ENCODE measurements at places on chromosomes 13 and 19.

GRCh38 chr19:45508861-45509691 lies 1.8 kb downstream of the VASP start:
- DNase-seq: peak; percentile 65

GRCh38 chr13:23984546-23984945 lies 87.2 kb upstream of the C1QTNF9B start:
- no peak for DNase-seq

- DNase-seq: no peak
Observed at GRCh38 chr19:40791349-40791748, 7.6 kb upstream of the EGLN2 start.

DNA sequence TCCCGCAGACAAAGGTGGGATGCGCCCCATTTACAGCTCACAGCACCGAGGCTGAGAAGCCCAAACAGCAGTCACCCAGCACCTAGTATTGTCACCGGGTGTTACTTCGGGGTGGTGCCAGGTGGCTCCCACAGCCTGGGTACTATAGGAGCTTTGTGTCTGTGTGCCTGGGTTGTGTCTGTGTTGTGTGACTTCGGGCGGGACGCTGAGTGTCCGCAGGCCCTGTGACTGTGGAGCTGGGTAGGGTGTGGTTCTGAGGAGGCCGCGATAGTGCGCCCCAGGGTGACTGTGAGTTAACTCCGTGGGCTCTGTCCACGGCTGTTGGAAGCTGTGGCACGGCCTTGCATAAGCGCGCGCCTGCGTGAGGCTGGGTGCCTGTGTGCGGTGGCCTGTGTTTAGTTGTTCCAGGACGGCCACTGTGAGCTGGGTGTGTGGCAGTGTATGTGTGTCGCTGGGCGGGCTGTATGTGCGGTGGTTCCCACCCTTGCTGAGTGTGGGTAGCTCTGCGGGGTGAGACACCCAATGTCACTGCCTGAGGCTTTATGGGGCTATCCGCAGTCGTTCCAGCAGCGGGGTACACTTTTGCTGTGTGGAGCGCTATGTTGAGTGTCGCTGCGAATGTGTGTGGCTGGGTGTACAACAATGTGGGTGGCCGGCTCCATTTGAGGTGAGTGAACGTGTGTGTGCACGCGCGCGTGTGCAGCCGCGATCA lies 559 bp upstream of the SSBP4 start:
- no peak for DNase-seq

DNA sequence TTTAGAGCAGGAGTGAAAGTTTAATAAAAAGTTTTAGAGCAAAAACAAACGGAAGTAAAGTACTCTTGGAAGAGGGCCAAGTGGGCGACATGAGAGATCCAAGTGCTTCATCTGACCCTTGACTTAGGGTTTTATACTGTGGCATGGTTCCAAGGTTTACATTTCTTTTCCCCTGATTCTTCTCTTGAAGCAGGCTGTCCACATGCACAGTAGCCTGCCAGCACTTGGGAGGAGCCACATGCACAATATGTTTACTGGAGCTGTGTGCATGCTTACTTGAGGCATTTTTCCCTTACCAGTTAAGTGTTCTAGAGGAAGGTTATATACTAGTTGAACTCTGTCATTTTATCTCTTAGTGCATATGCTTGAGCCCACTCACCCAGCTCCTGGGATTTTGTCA lies 295.6 kb downstream of the TBC1D4 start:
- peak; percentile 48 for DNase-seq

DNA sequence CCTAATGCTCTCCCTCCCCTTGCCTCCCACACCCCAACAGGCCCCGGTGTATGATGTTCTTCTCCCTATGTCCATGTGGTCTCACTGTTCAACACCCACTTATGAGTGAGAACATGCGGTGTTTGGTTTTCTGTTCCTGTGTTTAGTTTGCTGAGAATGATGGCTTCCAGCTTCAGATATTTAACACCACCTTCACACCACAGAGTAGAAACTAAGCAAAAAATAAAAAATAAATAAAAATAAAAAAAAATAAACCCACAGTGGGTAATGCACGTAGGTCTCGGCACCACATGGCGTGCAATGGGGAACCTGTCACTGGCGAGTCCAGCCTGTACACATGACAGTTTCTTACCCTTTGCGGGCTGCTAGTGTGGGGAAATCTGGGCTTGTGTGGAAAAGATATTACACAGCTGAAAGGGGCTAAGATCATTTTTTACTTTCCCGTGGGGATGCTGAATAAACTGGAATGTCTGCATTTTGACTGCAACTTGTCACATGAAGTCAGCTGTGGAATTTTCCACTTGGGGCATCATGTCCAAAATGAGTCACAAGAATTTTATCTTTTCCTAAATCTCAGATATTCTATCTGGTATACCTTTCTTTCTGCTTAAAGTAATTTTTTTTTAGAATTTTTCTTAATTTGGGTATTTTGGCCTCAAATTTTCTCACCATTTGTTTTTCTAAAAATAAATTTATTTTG lies 170.5 kb downstream of the IRS2 start:
- DNase-seq: no peak

DNA sequence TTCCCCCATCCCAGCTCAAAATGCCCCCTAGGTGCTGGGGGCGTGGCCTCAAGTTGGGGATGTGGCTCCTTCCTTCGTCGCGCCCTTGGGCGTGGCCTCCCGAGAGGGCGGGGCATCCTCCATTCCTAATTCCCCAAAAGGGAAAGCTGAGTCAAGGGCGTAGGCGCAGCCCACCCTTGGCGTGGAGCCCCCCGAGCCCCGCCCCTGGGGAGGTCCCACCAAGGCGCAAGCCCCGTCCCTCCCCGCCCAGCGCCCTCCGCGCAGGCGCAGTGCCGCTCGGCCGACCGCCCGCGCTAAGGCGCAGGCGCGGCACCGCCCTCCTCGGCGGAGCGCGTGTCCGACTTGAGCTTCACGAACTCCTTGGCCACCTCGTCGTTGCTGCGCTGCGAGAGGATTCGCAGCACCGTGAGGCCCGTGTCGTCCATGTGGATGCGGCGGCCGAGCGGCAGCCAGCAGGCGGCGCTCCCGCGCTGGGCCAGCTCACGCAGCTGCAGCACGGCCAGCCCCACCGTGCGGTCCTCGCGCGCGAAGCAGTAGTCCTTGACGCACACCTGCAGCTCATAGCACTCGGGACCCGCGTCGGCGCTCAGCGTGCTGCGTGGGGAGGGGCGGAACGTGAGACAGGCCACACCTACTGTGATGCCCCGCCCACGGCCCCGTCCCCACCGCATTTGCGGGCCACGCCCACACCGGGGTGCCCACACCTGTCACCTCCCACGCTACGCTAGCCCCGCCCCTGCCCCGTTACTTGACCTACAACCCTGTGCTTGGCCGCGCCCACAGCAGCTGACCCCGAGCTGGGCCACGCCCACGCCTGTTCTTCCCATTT lies 50.5 kb downstream of the COLGALT1 start:
- DNase-seq: peak; percentile 55

GRCh38 chr13:102911336-102911735 lies 65.5 kb downstream of the ERCC5 start:
- DNase-seq: no peak

- no peak for DNase-seq
Observed at GRCh38 chr19:17512574-17512939, 1.1 kb downstream of the PGLS start.

- no peak for DNase-seq
Observed at GRCh38 chr13:38566519-38566918, 120.4 kb upstream of the FREM2 start.

GRCh38 chr13:113226873-113227450 lies 17.5 kb downstream of the CUL4A start:
- peak; percentile 47 for DNase-seq

DNA sequence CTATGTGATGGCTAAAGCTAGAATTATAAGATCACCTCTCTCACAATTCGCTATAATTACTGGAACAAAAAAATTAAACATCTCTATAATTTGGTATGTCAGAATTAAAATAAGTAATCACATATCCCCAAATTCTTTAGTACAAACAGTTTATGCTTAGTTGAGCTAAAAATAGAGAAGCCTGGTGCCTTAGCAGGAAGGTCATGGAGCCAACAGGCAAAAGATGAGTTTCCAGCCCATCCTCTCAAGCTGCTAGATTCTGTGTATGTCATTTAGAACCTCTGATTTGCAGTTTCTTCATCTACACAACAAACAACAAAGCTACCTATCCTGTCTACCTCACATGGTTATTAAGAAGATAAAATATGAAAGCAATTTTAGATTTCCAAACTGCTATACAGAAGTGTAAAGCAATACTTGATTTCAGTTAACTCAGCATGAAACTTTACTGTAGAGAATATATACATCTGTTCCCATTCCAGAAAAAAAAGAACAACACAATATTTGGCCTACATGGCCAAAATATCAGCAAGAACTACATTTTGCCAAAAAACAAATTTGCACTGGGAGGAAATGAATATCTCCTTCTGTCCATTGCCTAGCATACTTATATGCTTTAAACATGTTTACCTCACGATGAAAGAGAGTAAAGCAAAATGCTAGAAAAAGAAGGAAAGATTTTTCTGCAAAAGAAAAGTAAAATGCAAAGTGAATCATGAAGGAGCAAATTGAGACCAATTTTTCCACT lies 294.0 kb upstream of the MIR17HG start:
- no peak for DNase-seq

GRCh38 chr19:2212861-2213711 lies 23.0 kb downstream of the PLEKHJ1 start:
- DNase-seq: no peak

- peak; percentile 60 for DNase-seq
Observed at GRCh38 chr13:109454167-109454917, 332.0 kb downstream of the IRS2 start.

GRCh38 chr19:55097864-55098715 lies 19.3 kb downstream of the PPP1R12C start:
- DNase-seq: no peak

- peak; percentile 14 for DNase-seq
Observed at GRCh38 chr13:40333226-40333625, 333.2 kb downstream of the FOXO1 start.

- DNase-seq: no peak
Observed at GRCh38 chr13:93243375-93244063, 16.9 kb downstream of the GPC6 start.

DNA sequence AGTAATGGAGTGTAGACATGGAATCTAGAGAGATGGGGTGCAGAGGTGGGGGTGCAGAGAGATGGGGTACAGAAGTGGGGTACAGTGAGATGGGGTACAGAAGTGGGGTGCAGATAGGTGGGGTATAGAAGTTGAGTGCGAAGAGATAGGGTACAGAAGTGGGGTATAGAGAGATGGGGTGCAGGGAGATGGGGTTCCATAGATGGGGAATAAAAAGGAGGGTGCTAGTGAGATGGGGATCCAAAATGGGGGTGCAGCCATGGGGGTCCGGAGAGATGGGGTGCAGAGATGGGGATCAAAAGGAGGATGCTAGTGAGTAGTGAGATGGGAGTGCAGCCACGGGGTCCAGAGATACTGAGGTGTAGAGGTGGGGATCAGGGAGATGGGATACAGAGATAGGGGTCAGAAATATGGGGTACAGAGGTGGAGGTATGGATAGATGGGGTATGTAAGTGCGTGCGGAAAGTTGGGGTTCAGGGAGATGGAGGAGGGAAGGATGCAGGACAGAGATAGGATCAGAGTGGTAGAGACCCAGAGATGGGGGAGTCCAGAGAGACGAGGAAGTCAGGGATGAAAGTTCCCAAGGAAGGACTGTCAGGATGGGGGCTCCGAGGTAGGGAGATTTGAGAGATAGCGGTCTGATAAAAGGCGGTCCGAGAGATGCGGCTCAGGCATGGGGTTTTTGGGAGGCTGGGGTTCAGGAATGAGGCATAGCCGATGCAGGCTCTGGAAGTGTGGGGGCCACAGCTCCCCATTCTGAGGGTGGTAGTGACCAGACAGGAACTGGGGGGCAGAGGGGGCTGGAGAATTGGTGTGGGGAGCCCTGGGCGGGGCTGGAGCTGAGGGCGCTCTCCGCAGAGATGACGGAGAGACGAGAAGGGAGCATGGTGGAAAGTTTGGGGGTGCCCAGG lies 3.4 kb downstream of the PALM3 start:
- DNase-seq: no peak

DNA sequence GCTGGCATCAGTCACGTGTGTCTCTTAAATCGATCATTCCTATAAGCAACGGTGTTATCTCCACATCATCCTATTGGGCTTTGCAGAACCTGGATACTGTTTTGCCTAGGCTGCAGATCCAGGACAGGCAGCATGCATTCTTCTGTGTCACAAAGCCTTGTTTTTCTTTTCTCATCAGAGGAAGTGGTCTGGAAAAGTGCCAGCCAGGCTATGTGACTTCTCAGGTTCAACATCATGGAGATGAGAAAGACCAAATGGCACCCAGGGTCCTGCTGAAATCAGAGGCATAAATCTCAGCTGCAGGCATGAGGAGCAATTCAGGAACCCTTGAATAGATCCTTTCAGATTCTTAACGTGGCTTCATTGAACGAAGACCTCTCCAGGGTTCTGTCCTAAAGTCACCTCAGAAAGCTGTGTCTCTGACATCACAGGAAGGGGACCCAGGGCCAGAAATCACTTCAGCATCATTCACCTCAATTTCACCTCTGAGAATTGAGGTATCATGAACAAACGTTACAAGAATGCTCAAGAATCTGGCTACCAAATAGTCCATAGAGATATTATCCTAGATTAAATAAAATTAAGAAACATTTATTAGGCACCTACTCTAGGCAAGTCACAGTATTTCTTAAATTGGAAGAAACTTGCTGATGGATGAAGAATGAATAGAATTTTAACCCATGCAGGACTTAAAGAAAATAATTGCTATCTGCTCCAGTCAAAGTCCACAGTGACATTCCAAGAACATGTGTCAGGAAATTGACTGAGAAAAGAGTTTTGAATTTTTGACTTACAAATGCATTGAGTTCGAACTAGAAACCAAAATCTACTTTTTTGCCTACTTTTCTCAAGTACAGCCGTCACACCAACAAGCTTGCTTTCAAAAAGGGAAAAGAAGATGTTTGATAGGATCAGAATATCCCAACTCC lies 124.1 kb downstream of the COG6 start:
- DNase-seq: peak; percentile 62

GRCh38 chr13:113401452-113402415 lies 37.8 kb upstream of the GRTP1 start:
- DNase-seq: no peak

GRCh38 chr13:111510502-111511218 lies 190.2 kb downstream of the TEX29 start:
- DNase-seq: no peak

GRCh38 chr19:16638666-16639065 lies 10.7 kb upstream of the MED26 start:
- no peak for DNase-seq

- no peak for DNase-seq
Observed at GRCh38 chr19:43544077-43544476, 11.1 kb downstream of the ZNF575 start.

DNA sequence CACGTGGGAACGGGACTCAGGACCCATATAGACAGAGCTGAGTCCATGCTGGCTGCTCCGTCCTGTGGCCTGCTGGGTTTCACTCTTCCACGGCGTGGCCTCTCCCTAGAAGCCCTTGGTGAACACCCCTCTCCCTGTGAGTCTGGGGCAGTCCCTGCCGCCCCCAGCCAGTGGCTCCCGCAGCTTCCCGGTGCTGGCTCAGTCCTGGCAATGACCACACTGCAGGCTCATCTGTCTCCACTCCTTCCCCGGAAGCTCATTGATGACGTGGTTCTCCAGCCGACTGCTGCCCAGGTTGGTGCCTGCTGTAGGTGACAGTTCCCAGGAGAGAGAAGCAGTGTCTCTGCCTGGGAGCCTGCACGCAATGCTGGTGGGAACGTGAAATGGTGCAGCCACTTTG lies 2.1 kb upstream of the TEX29 start:
- no peak for DNase-seq

GRCh38 chr19:16497837-16498236 lies 1.6 kb downstream of the C19orf44 start:
- no peak for DNase-seq

Measured in fibroblast of lung (primary cell).